ENCODE measurements at places on chromosomes 4 and X.

GRCh38 chrX:153623310-153624029 lies 23.5 kb upstream of the DUSP9 start:
- DNase-seq: no peak

DNA sequence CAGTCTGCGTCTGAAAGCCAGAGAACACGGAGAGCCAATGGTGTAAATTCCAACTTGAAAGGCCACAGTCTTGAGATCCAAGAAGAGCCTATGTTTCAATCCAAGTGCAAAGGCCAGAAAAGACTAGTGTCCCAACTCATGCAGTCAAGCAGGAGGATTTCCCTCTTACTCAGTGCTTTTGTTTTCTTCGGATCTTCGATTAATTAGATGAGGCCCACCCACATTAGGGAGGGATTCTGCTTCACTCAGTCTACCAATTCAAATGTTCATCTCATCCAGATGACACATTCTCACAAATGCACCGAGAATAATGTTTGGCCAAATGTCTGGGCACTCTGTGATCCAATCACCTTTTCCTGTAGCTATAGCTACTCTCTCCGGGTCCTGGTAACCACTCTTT lies 91.5 kb upstream of the S100G start:
- DNase-seq: no peak

GRCh38 chr4:7377223-7377865 lies 57.4 kb downstream of the PSAPL1 start:
- DNase-seq: no peak

DNA sequence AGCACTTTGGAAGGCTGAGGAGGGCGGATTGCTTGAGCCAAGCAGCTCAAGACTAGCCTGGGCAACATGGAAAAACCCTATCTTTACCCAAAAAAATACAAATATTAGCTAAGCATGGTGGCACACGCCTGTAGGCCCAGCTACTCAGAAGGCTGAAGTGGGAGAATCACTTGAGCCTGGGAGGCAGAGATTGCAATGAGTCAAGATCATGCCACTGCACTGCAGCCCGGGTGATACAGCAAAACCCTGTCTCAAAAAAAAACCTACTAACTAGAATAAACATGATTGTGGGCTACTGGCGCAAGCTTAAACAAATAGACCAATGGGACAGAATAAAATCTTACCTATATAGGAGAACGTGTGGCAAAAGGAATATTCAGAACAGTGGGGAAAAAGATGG lies 7.3 kb downstream of the CDKL2 start:
- DNase-seq: no peak

GRCh38 chrX:15930585-15930984 lies 76.0 kb upstream of the AP1S2 start:
- DNase-seq: no peak

DNA sequence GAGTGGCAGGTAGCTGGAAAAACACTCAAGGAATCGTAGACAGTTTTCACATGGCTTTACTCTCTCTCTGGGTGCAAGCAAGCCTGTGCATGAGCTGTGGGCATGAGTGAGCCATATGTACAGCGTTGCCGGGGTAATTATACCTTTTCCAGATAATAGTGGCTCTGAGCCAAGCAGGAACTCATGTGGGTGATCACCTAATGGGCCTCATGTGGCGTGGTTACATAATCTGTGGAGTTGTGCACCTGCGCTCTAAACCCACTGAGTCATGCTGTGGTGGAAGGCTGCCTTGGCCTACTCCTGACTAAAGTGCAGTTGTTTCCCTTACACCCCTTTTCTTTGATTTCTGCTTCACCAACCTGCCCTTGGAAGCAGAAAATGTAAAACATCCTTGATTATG lies 1564.5 kb upstream of the PCDH10 start:
- DNase-seq: no peak

- no peak for DNase-seq
Observed at GRCh38 chrX:117508021-117508420, 608.6 kb downstream of the KLHL13 start.

DNA sequence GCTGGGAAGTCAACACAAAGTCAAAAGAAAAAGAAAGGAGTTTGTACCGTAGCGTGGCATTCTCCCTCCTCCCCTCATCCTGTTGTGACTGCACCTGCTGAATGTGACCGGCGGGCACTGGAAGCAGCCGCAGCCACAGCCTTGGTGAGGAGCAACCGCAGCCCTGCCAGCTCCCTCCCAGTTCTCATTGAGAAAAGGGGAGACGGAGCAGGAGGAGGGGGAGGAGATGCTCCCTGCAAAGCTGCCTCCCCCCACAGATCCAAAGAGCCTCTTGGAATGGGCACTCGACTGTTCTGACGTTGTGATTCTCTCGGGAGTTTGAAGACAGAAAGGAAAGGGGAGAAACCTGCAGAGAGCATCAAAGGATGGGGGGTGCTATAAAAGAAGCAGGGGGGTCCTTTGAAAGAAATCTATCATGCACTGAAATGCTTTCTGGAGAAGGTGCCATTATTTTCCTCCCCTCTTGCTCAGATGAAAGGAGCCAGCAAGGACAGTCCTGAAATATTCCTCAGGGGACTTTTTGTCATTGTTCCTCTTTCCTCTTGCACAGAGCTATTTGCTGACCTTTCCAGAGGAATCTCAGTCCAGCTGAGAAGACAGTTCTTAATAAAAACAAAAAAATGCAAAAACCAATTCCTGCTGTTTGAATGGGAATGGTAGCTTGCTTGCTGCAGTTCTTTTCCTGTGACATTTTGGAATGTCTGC lies 429.7 kb downstream of the MAPK10 start:
- no peak for DNase-seq

- no peak for DNase-seq
Observed at GRCh38 chrX:135557344-135557743, 36.9 kb downstream of the INTS6L start.

- DNase-seq: no peak
Observed at GRCh38 chr4:4945829-4946228, 73.4 kb downstream of the CYTL1 start.

Measured in nucleus accumbens (tissue), 56 donors.